ENCODE measurements at places on chromosomes 13 and 19. TPM values are rescaled to one million over a fixed set of nuclear protein-coding genes. Genes with fewer than 3 reads are reported as not detected.
A peak's percentile ranks its signal among the peaks of the same experiment; 100 is the strongest.

DNA sequence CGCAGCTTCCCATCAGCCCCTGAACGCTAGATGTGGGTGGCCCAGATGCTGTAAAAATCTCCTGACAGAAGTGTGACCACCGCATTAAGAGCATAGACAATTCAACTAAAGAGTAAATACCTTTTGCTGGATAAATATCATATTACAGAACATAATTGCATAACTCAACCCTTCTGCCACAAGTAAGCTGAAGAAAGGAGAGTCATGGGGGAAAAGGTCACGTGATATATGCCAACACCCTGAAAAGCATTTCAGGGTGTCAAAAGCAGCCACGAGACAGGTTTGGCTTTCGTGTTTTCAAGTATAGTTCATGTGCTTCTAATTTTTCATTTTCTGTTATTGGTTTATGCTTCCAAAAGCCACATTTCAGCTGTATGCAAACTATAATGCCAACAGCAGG lies 71.3 kb downstream of the LHFPL6 start:
- H3K27ac ChIP-seq: no peak overlapping the region
- no peaks in the 10 kb centered on the region for H3K27me3 ChIP-seq
- no peaks in the 10 kb centered on the region for H3K36me3 ChIP-seq
- no peak for DNase-seq
- H3K4me1 ChIP-seq: no peaks in the 10 kb centered on the region

DNA sequence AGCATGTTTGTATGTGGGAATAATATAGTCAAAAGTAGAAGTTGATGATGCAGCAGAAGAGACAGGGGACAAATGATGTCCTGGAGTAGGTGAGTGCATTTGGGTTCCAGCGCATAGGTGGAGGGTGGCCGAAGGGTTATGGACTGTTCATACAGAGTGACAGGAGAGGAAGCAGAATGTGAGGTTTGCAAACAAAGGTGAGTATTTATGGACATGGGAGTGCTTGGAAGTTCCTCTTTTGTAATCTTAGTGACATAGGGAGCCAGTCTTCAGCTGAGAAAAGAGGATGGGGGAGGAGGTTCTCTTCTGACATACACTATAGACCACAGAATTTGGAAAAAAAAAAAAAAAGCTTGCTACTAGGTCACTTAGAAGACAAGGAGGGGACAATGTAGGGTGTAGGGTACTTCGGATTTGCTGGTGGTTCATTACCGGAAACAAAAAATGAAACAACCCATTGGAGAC lies 331.6 kb downstream of the DLEU7 start:
- peak overlapping the region; percentile 90 for H3K27ac ChIP-seq
- no peak overlapping the region for H3K4me3 ChIP-seq
- no peaks in the 10 kb centered on the region for H3K36me3 ChIP-seq
- DNase-seq: no peak

DNA sequence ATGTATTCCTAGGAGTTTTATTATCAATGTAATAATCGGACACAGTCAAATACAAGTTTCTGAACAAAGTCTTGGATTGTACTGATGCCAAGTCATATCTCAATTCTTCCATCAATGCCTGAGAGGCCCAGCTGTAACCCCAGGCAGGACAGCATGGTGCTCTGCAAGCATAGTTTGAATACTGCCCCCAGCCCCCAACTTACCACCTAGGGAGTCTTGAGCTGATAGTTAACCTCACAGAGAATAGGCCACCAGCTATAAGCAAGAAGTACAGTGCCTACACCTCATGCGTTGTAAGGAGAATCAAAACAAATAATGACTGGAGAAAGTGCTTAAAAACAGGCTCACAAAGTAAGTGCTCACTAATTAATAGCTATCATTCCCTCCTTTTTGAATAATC lies 2.7 kb downstream of the PROSER1 start:
- H3K4me1 ChIP-seq: no peaks in the 10 kb centered on the region
- no peak overlapping the region for H3K4me3 ChIP-seq
- no peak for DNase-seq

DNA sequence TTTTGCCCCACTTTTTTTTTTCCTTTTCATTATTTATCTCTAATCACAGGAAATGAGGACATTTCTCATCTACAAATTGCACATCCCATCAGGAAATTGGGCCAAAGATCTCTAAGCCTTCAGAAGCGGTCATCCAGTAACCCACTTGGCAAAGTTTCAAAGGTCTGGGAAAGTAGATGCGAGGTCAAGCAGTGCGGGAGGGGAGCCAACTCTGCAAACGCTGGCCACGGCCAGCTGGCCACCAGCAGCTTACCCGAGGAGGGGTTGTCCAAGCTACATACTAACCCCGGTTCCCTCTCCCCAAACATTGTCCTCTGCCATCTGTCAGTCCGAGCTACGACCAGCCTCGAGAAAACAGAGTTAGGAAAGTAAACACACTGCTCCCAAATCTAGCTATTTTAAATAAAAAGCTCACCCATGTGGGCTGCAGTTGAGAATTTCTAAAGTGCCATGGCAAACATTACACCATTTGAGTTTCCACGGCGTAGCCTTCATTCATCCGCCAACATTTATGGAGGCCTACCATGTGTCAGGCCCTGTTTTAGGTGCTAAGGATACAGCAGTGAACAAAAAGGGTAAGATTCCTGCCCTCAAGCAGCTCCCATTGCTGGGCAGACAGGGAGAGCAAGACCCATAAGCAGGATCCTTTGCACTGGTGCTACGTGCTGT lies 11.5 kb downstream of the FFAR2 start:
- no peaks in the 10 kb centered on the region for H3K36me3 ChIP-seq
- no peaks in the 10 kb centered on the region for H3K4me1 ChIP-seq
- no peaks in the 10 kb centered on the region for H3K27me3 ChIP-seq
- DNase-seq: peak; percentile 34
- H3K4me3 ChIP-seq: no peak overlapping the region
- H3K27ac ChIP-seq: no peak overlapping the region

DNA sequence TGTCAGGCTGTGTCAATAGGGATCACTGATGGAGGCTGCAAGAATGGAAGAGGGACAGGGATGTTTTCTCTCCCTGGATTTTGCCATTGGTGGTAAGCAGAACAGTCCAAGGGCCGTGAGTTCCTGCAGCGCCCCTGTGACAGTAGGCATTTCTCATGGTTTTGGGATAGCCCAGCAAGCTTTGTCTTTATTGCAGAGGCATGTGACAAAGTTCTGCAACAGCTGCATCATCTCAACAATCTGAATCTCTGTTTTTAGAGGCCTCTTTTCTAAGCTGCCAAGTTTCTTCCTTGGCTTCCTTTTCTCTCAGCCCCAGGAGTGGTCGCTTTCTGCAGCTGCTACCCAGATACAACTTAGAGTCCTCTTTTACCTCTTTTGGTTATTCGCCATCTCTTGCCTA lies 95.7 kb upstream of the TSHZ3 start:
- no peak overlapping the region for H3K4me3 ChIP-seq
- H3K4me1 ChIP-seq: no peaks in the 10 kb centered on the region
- H3K27me3 ChIP-seq: no peaks in the 10 kb centered on the region
- H3K27ac ChIP-seq: no peak overlapping the region
- no peaks in the 10 kb centered on the region for H3K36me3 ChIP-seq
- DNase-seq: no peak

GRCh38 chr13:47144782-47145181 lies 247.9 kb upstream of the HTR2A start:
- no peaks in the 10 kb centered on the region for H3K4me1 ChIP-seq
- H3K27ac ChIP-seq: no peak overlapping the region
- H3K36me3 ChIP-seq: no peaks in the 10 kb centered on the region
- H3K27me3 ChIP-seq: no peaks in the 10 kb centered on the region
- no peak overlapping the region for H3K4me3 ChIP-seq
- DNase-seq: no peak

DNA sequence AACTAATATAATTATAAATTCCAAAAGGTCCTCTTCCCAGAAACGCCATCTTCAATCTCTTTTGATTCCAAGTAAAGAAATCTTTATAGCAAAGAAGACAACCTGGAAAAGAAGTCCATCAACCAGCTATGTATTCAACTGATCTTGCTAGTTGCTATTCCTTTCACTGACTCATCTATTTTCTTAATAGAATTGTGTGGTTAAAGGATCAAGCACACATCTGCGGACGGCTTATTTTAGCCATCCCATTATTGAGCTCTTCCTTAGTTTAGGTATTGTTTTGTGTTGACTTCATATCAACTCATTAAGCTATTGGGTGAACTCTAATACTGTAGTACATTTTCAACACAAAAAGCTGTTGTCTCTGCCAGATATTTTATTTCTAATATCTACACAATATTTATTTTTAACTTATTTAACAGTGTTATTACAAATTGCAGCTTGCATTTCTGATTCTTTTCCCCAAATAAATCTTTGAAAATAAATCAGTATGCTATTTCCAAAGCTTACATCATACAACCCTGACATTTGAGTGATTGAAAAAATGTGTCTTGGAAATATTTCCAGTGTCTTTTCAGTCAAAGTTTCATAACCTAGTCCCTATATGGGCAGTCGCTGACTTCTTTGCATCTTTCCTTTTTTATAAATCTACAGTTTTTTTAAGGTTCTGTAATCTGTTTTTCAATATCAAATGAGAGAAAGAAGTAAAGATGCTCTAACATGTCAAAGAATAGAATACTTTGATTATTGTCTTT lies 158.8 kb upstream of the SPRY2 start:
- H3K4me3 ChIP-seq: no peak overlapping the region
- H3K4me1 ChIP-seq: no peaks in the 10 kb centered on the region
- H3K27me3 ChIP-seq: no peaks in the 10 kb centered on the region
- no peaks in the 10 kb centered on the region for H3K36me3 ChIP-seq

The FGF21 gene
- total RNA-seq: not detected

The CGB5 gene
- not detected for total RNA-seq

The ADGRE3 gene
- not detected for total RNA-seq

The KCNN4 gene
- 9.2 TPM for total RNA-seq

The IRGC gene
- not detected for total RNA-seq

The IGLON5 gene
- not detected for total RNA-seq

Data from uterus (tissue), 4 donors.